ENCODE measurements at places on chromosomes 4 and X.

DNA sequence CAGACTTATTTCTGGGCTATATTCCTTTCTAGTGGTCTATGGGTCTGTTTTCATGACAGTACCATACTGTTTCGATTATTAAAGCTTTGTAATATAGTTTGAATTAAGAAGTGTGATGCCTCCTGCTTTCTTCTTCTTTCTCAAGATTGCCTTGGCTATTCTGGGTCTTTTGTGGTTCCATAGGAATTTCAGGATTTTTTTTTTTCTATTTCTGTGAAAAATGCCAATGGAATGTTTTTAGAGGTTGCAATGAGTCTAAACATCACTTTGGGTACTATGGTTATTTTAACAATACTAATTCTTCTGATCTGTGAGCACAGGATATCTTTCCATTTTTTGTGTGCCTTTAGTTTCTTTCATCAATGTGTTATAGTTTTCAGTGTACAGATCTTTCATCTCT is 204.3 kb upstream of the HCCS start:
- DNase-seq = no peak

DNA sequence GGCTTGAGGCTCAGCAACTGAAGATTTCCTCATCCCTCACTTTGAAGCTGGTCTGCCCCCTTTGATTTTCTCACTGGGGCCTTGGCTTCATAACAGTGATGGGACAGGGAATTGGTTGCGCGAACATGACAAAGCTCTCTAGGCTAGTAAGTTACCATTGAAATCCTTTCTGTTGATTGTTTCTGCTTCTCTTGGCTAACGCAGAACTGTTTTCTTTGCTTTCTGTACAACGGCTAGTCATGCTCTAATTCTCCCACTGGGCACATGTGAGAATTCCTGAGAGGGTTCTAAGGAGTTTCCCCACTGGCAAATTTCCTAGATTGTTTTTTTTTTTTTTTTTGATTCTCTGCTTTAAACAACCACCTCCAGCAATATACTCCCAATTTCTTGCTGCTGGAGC is 738.6 kb downstream of the PCDH7 start:
- DNase-seq = no peak

GRCh38 chrX:39591099-39591498 is 506.7 kb downstream of the BCOR start:
- DNase-seq = no peak

DNA sequence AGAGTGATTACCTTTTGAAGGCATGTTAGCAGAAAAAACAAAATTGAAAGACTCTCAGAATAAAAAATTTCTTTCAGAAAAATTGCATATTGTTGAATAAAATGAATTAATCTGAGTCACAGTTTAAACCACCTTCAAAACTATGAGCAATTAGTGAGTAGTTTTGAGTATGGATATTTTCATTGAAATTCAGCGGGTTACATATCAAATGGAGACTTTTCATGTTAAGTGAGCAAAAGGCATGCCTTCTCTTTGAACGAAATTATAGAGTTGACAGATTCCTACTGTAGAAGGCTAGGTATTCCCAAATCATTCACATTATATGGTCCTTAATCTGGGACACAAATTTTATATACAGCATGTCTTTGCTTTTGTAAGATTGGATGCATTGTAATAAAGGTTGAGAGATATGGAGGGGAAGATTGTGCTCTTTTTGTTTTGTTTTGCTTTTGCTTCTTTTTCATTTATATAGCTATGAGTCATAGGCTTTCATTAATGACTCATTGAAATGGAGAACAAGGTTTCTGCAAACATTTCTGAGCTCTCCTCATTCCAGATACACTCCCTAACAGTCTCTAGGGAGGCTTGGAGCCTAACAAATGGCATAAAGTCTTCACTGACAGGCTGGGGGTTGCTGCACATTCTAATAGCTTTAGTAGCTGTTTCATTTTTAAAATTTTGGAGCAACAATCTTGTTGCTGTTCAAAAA is 21.6 kb downstream of the PCDH18 start:
- no peak for DNase-seq

GRCh38 chrX:123298026-123298425 is 113.9 kb downstream of the GRIA3 start:
- no peak for DNase-seq

GRCh38 chr4:154961263-154961662 is 180.2 kb downstream of the RBM46 start:
- DNase-seq = no peak

GRCh38 chr4:25900310-25900709 is 13.7 kb upstream of the SMIM20 start:
- DNase-seq = no peak

- DNase-seq = no peak
Measured at GRCh38 chr4:26206339-26206738, 114.5 kb upstream of the RBPJ start.

GRCh38 chr4:184803874-184804273 is 21.9 kb downstream of the ACSL1 start:
- DNase-seq = no peak

DNA sequence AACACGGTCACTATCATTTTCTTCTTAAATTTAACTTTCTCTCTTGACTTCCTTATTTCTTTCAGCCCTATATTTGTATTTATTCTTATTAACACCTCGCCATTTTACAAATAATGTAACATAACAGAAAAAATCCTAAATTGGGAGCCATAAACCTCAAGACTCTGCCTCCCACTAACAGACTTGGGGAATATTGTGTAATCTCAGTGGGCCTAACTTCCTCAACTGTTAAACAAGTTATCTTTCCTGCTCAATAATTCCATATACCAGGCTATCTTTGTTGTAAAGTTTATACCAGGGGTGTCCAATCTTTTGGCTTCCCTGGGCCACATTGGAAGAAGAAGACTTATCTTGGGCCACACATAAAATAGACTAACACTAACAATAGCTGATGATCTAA is 26.2 kb downstream of the PRSS12 start:
- DNase-seq = no peak

DNA sequence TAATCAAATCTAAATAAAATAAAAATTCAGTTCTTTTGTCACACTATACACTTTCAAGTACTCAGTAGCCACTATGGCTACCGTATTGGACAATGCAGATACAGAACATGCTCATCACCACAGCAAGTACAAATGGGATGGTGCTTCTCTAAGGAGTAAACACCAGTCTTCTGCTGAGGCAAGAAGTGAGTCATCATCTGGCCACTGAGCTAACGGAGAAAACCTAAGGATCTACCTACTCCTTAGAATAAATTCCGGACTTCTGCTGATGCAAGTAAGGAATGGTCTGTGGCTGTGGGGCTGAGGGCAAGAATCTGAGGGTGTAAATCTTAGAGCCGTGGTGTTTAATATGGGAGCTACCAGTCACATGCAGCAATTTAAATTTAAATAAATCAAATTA is 11.3 kb upstream of the RBMXL3 start:
- DNase-seq = no peak

GRCh38 chr4:37745946-37746345 is 59.8 kb upstream of the RELL1 start:
- DNase-seq = no peak

DNA sequence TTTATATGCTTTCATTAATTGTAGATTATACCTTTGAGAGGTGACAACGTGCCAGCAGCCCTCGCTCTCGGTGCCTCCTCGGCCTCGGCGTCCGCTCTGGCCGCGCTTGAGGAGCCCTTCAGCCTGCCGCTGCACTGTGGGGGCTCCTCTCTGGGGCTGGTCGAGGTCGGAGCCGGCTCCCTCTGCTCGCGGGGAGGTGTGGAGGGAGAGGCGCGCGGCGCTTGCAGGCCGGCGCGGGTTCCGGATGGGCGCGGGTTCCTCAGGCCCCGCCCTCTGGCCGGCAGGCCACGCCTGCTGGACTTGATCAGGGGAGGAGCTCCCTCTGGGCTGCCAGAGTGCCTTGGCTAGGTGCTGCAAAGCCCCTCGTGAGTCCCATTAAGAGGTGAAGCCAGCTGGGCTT is 321.1 kb upstream of the PCDH18 start:
- no peak for DNase-seq

DNA sequence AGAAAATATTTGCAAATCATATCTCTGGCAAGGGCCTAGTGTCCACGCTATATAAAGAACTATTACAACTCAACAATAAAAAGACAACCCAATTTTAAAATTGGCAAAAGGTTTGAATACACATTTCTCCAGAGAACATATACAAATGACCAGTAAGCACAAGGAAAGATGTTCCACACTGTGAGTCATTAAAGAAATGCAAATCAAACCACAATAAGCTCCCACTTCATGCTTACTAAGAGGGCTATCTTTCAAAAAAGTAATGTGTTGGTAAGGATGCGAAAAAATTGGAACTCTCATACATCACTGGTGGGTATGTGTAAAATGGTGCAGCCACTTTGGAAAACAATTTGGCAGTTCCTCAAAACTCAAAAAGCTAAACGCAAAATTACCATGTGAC is 884.0 kb upstream of the INTU start:
- DNase-seq = no peak

DNA sequence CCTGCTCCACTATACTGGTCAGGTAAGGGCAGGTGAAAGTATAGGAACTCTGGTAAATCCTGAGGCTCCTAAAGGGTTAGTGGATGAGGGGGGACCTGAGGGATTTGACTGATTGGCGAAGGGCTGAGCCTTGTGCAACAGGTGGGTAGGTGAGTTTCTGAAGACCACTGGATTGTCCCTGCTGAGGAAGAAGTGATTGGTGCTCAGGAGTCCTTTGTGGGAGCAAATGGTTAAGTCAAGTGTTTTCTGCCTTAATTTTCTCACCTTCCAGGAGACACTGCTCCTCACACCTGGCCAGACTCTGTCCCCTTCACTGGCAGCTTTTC is 156.6 kb downstream of the AMMECR1 start:
- no peak for DNase-seq

DNA sequence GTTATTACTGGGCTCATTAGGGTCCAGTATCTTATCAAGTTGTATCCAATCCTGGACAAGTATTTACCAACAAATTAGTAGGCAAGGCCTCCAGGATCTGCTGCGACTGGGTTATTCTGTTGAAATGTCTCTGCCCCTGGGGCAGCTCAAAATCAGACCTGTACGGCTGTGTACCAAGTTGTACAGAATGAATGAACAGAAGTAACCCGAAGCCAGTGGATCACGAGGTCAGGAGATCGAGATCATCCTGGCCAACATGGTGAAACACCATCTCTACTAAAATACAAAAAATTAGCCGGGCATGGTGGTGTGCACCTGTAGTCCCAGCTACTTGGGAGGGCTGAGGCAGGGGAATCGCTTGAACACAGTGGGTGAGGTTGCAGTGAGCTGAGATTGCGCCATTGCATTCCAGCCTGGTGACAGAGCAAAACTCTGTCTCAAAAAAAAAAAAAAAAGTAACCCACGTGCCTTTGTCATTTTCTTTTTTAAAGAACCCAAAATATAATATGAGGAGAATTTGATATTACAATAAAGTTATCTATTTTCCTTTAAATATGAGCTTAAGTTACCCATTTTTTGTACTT is 127.3 kb downstream of the CBR4 start:
- DNase-seq = no peak

GRCh38 chr4:8030121-8030781 is 90.6 kb upstream of the AFAP1 start:
- DNase-seq = no peak

DNA sequence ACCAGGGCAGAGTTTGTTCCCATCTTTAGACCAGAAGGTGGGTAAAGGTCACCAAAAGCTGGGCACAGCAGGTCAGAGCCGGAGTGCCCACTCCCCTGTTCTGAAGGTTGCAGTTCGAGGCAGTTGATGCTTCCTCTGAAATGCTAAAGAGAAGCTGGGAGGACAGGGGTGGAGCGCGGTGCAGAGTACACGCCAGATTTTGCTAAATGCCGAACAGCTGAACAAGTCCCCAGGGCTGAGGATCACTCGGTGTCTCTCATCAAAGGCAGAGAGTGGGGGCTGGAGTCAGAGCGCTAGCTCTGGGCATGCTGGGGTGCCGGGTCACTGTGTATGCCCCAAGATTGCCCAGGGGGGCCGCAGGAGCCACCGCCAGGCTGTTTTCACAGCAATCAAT is 197.0 kb downstream of the BCOR start:
- no peak for DNase-seq

- DNase-seq = no peak
Measured at GRCh38 chr4:168995537-168996295, 14.3 kb downstream of the CBR4 start.

- DNase-seq = no peak
Measured at GRCh38 chr4:1978741-1979476, 29.9 kb downstream of the NELFA start.

DNA sequence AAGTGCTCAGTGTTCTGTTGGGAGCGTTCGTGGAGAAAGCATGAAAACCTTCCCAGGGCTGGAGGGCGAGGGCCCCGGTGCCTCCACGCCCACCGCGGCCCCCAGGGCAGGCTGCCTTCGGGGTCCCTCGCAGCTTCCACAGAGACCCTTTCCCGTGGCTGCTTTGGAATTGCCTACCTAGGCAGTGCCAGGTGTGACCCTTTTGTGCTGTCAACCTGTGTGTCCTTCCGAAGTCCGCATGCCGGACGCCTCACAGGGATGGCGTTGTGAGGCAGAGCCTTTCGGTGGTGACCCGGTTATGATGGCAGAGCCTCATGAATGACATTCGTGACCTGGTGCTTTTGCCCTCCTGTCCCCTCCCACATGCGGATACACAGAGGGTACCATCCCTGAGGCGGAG is 17.4 kb downstream of the TMEM175 start:
- no peak for DNase-seq

GRCh38 chr4:168631241-168632162 is 134.7 kb downstream of the PALLD start:
- no peak for DNase-seq

DNA sequence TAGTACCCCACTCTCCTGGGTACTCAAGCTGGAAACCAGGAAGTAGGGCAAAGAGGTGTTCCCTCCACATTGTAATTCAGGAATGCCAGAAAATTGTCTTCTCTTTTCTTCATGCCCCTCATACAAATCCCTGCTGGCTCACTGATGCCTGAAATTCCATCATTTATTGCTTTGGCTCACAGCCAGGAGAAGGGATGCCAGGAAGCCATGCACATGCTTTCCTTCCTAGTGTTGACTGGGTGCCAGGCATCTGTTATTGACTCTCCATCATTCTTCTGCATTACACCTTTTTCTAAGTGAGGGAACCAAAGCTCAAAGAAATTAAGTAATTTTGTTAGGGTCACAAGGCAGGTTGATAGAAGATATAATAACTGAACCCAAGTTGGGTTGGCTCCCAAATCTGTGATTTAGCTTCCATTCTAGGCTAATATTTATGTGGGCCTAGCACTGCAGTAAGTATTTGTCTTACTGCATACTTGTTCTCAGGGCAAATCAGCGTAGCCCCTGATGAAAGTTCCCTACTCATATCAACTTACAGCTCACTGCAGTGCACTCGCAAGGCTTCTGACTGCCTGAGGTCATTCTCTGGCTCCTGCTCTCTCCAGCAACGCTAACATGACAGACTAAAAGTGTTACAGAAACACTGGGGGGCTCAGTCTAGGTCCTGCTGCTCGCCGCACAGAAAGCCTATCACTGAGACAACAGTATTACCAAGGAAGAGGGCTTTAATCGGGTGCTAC is 89.0 kb downstream of the TRAPPC11 start:
- DNase-seq = no peak

Measured in KG1 (cell line).